SK-N-SH treated with all-trans-retinoic acid at 6 μM for 48 hours (cell line): ENCODE measurements at places on chromosomes 16 and 17.

DNA sequence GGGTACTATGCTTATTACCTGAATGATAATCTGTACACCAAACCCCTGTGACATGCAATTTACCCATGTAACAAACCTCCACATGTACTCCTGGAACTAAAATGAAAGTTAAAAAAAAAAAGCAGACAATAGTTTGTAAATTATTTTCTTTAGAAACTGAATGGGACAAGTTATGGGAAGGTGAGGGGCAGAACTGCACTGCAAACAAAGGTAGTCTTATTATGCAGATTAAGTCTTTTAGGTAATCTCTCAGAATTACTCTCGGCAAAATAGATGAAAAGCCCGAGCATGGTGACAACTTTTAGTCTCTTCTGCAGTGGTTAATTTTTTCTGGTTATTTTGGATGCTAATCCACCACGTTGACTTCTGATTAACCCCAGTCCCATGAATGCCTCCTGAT lies 25.5 kb downstream of the LDAF1 start:
- no peak for ATAC-seq

DNA sequence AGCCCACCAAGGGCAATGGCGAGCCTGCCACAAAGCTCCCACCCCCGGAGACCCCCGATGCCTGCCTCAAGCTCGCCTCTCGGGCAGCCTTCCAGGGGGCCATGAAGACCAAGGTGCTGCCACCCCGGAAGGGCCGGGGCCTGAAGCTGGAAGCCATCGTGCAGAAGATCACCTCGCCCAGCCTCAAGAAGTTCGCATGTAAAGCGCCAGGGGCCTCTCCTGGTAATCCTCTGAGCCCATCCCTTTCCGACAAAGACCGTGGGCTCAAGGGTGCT lies 40.1 kb downstream of the SREBF1 start:
- no peak for ATAC-seq

DNA sequence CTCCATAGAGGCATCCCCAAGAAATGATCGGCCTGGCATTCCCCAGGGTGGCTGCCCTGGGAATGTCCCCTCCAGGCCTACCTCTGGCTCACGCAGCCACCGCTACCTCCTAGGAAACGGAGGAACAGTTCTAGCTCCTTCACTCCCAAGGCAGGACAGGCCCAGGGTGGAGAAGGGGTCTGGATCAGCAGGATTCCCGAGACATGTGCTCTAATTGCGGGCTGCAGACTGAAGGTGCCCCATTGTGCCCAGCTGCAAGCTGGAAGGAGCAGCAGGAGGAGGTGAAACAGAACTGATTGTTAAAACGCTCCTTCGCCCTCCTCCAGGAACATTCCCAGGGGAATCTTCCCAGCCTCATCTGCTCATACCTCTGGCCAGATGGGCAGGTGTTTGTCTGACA lies 40.8 kb downstream of the SCNN1G start:
- ATAC-seq: no peak

GRCh38 chr16:66622863-66623262 lies 18.4 kb downstream of the CMTM3 start:
- ATAC-seq: no peak

GRCh38 chr17:40936437-40936971 lies 942 bp downstream of the KRT23 start:
- no peak for ATAC-seq

GRCh38 chr16:8396463-8396862 lies 193.8 kb downstream of the TMEM114 start:
- no peak for ATAC-seq

- ATAC-seq: peak; percentile 72
These were observed 5.4 kb downstream of the PGS1 start for GRCh38 chr17:78383725-78384471.

DNA sequence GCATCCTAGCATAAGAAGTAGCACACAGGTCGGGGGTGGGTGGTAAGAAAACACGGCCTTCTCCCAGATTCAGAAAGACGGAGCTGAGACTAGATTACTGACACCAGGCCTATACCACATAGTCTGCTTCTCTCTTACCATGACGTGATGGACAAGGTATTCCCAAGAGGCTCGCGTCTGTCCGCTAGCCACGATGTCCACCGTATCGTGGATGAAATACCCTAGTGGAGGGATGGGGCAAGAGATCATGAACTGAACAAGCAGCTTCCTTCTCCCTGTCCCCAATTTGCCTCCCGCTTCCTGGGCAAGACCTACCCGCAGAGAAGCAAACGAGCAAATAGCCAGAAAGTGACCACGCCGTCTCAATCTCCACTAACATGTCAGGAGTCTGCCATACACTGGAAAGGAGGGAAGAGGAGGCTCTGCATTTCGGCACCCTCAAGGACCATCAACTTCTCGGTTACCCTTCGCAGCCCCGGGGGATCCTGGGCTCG lies 820 bp downstream of the TLCD1 start:
- ATAC-seq: peak; percentile 1

- ATAC-seq: no peak
These were observed 1.5 kb upstream of the ARL5C start for GRCh38 chr17:39167476-39167875.

GRCh38 chr17:31408586-31408985 lies 17.1 kb downstream of the RAB11FIP4 start:
- ATAC-seq: no peak

GRCh38 chr17:64783556-64784352 lies 121.6 kb upstream of the SMURF2 start:
- ATAC-seq: no peak
